Neural cell (in vitro differentiated cells): ENCODE measurements at places on chromosomes 1 and 21. TPM values are rescaled to one million over a fixed set of nuclear protein-coding genes. Genes with fewer than 3 reads are reported as not detected.

Gene KCNH1
- 2.3 and 3.9 TPM in 2 replicates for polyA plus RNA-seq

Gene CIART
- 7.3 and 9.1 TPM in 2 replicates for polyA plus RNA-seq

Gene FAM3B
- polyA plus RNA-seq, result not detected in 2 replicates

Gene IFI6
- 0.35 and 1.8 TPM in 2 replicates for polyA plus RNA-seq

Gene AXDND1
- 1.1 and 1.6 TPM in 2 replicates for polyA plus RNA-seq

Gene SLC5A3
- 17.0 and 18.2 TPM in 2 replicates for polyA plus RNA-seq

Gene IPO13
- 29.8 and 38.4 TPM in 2 replicates for polyA plus RNA-seq

Gene TCEA3
- polyA plus RNA-seq, result 0.70 TPM in 1 of 2 replicates, not detected in the other

Gene ZBED6
- 5.1 and 6.4 TPM in 2 replicates for polyA plus RNA-seq

Gene RGSL1
- polyA plus RNA-seq, result not detected in 2 replicates
